ENCODE measurements at places on chromosomes 3 and 15.

- DNase-seq, result no peak
Measured at GRCh38 chr3:134034005-134034785, 4.5 kb upstream of the SLCO2A1 start.

GRCh38 chr3:178645503-178645902 lies 109.3 kb downstream of the KCNMB2 start:
- DNase-seq, result no peak

GRCh38 chr15:63892794-63893441 lies 59.2 kb upstream of the HERC1 start:
- peak; percentile 79 for DNase-seq

DNA sequence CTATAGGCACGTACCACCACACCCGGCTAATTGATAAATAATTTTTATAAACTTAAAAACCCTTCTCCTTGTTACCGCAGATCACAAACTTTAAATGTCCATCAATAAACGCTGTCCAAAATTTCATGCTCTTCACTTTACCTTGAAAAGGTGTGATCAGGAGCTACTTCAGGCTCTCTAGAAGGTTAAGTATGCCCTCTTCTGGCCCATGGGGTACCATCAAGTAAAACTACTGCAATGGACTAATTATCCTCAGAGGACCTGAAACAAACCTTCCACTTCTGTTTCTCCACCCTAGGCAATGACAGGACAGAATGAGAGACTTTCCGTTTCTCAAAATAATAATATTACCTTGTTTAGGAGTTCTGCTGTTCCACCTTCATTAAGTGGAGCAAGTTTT lies 9.2 kb downstream of the LZTFL1 start:
- no peak for DNase-seq
